ENCODE measurements at places on chromosomes 7 and 10.

DNA sequence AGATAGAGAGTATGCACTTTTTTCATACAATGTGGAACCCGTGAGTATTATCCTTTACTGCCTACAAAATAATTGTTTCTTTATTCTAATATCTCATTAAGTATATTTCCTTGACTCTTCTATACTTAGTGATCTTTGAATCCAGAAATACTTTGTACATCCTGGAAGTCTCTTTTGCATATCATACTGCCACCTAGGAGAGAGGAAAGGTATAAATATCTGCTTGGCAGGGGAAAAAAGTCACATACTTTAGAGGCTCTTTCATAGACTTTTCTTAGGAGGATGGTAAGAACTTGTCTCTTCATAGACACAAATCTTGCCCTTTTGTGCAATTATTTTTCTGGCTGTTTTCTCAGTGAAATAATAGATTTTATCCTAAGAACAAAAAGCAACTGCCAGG, 436.0 kb downstream of the PAXIP1 start:
- no peak for DNase-seq

GRCh38 chr7:71322201-71322600, 190.3 kb downstream of the GALNT17 start:
- DNase-seq: no peak

DNA sequence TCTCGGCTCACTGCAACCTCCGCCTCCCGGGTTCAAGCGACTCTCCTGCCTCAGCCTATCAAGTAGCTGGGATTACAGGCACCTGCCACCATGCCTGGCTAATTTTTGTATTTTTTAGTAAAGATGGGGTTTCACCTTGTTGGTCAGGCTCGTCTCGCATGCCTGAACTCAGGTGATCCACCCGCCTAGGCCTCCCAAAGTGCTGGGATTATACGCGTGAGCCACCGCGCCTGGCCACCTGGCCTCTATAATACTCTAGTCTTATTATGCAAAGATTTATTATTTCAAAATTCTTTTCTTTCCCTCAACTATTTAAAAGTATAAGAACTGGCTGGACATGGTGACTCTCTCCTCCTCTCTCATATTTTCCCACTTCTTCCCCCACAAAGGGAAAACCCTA, 30.0 kb upstream of the C1GALT1 start:
- DNase-seq: no peak

GRCh38 chr10:3354174-3354900, 181.8 kb upstream of the PITRM1 start:
- no peak for DNase-seq
